ENCODE measurements at places on chromosomes 7 and 10.

DNA sequence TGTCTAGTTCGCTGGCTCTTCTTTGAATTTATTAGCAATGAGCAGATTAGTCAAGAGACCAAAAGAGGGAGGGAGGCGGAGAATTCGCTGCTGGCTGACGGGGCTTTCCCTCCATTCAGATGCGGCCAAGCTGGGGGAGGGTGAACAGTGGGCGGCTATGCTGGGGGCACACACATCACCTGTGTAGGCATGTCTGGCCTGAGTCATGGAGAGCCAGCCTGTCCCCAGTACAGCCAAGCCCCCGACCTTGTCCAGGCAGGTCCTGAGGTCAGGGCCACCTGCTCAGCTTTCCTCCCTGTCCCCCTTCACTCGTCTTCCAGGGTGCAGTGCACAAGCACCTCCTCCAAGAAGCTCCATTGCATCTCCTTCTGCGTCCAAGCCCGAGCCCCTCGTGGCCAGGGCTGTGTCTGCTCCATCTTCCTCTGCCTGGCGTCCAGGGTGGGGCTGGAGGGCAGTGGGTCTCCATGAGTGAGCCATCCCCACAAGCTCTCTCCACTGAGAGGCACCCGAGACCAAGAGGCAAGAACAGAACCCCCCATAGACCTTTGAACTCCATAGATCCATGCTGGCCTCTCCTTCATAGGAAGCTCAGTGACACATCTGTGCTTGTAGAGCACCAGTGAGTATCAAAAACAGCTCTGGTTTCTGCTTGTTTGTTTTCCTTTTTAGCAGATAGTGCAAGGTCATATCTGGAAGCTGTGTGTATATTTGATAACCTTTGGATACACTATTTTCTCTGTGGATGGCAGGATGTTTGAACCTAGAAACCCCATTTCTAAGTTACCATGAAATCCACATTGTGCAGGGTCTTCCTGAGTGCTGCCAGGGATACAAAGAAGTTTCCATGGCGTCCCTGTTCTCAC lies 1.9 kb upstream of the DEPP1 start:
- DNase-seq: no peak

DNA sequence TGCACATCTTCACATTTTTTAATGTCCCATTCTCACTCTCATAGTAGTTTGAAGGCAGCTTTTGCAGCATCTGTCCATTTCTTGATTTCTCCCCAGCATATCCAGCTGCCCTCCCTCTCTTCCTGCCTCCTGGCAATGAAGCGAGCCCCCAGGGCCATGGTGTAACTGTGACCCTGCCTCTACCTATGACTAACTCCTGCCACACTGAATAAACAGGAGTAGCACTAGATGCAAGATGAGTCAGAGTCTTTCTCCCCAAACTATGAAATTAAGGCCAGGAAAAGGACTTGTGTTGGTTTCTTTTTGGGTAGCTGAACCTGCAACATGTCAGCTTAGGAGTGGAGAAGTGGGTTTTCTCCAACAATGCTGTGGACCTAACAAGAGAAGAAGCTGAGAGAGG lies 329.0 kb downstream of the RNLS start:
- DNase-seq: no peak

DNA sequence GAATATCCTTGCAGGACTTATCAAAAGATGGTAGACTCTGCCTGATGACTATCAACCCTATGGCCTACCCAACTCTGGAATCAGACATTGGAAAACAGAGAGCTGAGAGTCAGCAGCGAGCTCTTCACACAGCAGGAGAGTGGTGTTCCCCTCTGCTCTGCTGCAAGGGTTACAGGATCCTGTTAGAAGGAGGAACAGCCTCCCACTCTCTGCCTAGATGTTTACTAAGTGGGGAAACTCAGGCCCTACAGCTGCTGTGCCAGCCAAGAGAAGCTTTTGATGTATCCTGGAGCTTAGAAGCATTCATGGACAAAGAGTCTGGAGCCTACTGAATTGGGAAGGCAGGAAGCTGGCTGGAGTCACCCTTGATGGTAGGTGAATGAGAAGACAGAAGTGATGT lies 104.6 kb downstream of the ABLIM1 start:
- no peak for DNase-seq

DNA sequence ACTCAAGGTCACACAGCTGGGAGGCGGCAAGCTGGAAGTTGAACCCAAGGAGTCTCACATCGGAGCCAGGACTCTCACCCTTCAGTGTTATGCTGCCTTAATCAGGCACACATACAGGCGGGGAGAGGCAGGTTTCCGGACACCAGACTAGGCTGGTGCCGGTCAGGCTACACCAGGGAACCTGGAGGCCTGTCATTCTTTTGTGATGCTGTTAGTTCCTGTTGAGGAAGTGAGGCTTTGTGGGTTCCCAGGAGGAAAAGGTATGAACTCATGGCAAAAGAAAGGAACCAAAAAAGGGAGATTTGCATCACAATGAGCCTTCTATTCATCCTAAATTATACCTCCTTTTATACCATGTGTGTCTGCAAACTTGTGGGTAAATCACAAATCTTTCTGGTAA lies 103.8 kb downstream of the TCF7L2 start:
- no peak for DNase-seq

DNA sequence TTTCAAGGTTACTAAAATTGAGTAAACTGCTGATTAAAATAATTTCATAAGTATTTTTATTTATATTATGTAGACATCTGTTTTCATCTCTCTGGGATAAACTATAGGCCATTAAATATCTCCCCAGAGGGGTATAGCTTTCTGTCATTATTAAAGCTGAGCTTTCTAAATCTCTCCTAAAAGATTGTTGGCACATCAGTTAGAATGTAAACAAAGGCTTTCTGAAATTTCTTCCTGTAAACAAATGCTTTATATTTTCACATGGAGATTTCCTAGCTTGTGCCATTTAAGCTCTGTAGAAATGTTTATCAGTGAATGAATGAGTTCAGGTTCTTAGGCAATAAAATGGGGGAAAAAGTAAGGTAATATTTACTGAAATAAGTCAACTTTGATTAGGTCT lies 35.7 kb downstream of the PPP1R9A start:
- no peak for DNase-seq

DNA sequence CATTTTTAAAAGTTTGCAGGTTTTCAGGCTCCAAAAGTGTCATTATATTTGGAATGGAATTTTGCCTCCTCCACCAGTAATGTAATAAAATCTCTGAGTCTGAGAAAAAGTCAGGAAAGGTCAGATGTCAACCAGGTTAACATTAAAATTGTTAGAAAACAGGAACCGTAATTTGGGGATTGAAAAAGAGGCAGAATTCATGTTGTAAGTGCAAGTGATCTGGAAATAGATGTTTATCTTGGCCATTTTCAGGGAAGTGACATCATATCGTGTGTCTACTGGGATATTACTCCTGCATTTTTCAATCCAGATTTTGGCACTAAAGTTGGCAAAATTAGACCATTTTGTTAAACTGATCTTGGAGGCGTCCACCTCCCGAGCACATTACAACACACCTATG lies 428.5 kb upstream of the MGMT start:
- DNase-seq: no peak

GRCh38 chr7:7746458-7746857 lies 28.1 kb upstream of the RPA3 start:
- no peak for DNase-seq

- DNase-seq: no peak
Measured at GRCh38 chr7:122304996-122305421, 459 bp upstream of the FEZF1 start.

- DNase-seq: no peak
Measured at GRCh38 chr10:2487921-2488320, 579.4 kb upstream of the PFKP start.

DNA sequence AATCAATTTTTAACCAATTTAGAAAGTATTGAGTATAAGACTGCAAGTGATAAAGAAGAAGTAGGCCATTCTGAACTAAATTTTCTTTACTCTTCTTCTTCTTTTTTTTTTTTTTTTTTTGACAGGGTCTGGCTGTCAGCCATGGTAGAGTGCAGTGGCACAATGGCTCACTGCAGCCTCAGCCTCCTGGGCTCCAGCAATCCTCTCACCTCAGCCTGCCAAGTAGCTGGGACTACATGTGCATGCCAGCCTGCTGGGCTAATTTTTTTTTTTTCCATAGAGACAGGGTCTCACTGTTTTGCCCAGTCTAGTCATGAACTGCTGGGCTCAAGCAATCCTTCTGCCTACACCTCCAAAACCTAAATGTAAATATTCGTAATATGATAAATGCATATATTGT lies 63.2 kb downstream of the DGKB start:
- no peak for DNase-seq

GRCh38 chr7:128697302-128697905 lies 25.3 kb downstream of the GARIN1A start:
- peak; percentile 30 for DNase-seq

DNA sequence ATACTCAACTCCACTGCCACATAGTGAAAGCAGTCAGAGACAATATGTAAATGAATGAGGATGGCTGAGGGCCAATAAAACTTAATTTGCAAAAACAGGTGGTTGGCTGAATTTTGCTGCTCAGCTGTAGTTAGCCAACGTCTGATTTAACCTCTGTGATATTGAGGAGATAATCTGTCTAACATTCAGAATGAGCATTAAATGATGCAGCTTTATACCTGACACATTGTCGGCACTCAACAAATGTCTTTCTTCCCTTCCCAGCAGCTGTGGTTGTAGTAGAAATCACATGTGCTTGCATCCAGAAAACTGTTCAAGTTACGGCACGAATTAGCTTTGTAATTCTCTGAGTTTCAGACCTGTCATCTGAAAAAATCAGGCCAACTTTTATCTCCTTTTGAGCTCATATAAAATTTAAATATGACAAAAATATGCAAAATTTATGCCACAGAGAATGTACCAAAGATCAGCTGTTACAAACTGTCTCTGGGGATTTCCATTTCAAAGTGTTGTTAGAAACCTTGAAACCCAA lies 1239.7 kb downstream of the GATA3 start:
- no peak for DNase-seq

- DNase-seq: no peak
Measured at GRCh38 chr10:77513220-77513619, 124.4 kb downstream of the KCNMA1 start.

DNA sequence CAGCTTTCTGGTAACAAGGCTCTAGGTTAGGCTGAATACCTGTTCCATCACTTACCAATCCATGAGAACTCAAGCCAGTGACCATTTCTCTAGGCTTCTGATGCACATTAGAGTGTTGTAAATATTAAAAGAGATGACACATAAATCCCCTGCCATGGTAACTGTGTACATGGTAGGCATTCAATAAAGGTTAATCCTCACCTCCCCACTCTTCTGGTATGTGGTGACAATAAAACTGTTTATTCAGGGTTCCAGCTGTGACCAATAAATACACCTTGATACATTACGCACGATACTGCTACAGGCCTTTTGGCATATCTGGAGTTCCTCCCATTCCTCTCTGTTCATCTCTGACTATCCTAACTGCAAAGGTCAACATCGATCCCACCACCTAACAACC lies 171.9 kb downstream of the SRPK2 start:
- no peak for DNase-seq

DNA sequence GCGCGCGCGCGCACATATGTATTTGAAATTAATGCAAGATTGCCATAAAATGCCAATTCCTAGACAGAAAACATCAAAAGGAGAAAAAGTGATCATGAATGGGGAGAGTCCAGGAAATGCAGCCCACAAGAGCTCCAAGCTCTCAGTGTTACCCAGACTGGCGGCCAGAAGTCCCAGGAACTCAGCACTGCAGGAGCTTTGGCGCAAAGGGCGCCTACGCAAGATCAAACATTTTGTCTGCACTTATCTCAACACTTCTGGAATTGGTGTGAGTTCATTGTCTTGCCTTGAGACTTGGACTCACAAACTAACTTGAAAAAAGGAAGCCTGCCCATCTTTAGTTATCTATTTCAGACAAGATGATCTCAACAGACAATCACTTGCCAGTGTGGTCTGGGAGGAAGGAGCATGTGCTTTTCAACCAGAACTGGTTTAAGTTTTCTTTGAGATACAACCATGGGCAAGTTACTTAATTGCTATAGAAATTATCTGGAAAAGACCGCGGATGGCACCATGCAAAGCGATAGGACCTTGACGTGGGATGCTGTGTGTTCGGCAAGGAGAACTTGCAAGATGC lies 77.2 kb downstream of the KIAA1549 start:
- no peak for DNase-seq

DNA sequence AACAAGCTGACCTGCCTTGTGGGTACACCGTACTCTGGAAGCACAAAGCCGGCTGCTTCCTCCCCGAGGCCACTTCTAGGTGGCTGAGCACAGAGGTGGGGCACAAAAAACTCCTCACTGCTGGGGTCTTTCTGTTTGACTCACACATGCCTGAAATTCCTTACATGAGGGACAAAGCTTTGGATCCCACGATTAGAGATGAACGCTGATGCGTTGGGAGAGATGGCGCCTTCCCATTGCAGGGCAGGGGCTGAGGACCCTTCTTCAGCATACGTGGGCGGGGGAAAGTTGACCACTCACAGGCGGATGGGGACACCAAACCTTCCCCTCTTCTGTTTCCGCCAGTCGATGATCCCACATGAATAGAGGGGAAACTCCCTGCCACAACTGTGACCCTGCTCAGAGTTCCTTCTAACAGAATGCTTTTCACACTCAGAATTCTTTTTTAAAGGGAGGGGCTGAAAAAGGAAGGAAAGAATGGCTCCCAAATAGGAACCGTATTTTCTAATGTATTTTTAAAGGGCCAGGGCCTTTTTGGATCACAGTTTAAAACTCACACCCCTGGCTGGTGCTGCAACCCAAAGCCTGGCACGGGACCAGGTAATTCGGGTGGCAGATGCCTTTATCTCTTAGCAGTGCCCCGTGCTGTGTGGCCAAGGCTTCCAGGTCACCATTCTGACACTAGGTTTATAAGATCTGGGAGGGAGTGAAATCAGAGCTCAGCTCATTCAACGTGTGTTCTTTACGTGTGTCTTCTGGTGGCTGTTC lies 134.0 kb downstream of the PRKAG2 start:
- no peak for DNase-seq

DNA sequence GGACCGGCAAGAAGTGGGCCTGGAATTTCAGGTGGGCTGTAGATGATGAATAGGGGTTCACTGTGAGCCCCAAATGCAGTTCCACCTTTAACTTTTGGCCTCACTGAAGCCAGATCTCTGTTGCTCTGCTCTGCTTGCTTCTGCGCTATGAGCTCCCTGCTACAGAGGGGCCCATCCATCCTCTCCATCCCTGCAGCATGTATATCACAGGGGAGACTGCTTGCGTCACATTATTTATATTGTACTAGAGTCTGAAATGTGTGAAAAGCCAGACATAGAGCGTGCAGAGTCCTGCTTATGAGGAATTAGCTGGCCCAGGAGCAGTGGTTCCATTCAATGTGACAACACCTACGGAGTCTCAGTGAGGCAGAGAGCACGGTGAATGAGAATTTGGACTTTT lies 69.9 kb downstream of the AOAH start:
- DNase-seq: no peak

DNA sequence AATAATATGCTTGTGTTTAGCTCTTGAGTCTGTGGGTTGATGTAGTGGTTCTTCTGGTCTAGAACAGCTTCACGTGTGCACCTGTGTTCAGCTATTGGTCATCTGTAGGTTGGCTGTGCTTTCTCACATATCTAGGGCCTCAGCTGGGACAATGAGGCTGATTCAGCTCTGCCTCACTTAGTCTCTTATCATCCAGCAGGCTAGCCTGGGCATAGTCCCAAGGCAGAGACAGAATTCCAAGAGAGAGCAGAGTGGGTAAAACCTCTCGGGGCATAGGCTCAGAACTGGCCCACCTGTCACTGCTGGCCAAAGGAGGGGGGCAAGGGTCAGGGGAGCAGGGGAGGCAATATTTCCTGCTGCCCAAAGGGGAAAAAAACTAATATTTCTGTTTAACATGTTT lies 32.0 kb upstream of the MXI1 start:
- DNase-seq: no peak

GRCh38 chr10:101619983-101620382 lies 31.9 kb downstream of the DPCD start:
- DNase-seq: no peak

- DNase-seq: no peak
Measured at GRCh38 chr7:150361807-150362621, 6.6 kb upstream of the REPIN1 start.

Data from stimulated activated CD4-positive, alpha-beta T cell treated with anti-CD3 and anti-CD28 coated beads, Interleukin-4, amount 100 ng/mL, for 4 hours (primary cell).